Activated CD8-positive, alpha-beta memory T cell treated with anti-CD3 and anti-CD28 coated beads, Interleukin-2, amount 10 ng/mL, durations not matched to agents 7 days and 5 days (primary cell): ENCODE measurements at places on chromosomes 2 and 18.
A peak's percentile ranks its signal among the peaks of the same experiment; 100 is the strongest.

DNA sequence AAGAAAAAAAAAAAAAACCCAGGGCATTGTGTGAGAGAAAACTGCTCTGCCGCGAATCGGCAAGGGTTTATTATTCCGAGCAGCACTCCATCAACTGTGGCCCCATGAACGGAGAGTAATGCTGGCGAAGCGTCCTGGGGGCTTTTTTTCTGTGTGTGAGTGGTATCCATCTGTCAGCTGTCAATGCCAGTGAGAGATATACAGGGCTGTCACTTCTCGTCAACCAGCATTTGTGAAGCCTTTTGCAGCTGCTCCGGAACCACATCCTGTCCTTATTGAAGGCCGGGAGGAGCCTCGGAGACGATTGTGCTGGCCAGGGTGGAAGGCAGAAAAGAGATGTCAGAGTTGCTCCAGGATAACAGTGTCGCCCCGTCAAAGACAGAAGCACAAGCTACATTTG is 356.9 kb upstream of the SMIM21 start:
- no peak for DNase-seq

DNA sequence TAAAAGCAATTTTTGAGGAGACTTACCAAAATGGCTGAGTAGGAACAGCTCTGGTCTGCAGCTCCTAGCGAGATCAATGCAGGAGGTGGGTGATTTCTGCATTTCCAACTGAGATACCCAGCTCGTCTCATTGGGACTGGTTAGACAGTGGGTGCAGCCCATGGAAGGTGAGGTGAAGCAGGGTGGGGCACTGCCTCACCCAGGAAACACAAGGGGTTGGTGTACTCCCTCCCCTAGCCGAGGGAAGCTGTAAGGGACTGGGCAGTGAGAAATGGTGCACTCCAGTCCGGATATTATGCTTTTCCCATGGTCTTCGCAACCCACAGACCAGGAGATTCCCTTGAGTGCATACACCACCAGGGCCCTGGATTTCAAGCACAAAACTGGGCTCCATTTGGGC is 419.0 kb downstream of the NUP35 start:
- no peak for DNase-seq

DNA sequence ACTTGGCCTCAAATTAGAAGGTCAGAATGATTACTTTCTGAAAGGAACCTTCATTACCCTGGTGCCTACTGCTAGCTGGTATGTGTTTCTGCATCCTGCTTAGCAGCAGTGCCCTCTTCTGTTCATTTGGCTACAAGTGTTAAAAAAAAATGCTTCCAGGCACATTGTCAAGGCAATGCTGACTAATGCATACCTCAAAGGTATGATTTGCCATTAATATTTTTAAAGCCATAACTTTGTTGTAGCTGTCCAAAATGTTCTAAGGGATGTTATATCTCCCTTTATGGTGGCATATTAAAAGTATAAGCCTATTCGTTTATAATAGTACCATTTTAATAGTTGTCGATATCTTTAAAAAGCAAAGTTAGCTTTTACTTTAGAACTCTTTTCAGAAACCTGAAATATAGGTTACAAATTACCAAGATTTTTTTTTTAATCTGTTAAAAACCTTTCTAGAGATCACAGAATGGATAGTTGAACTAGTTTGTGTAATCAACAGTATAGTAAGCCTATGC is 52.0 kb upstream of the FAM171B start:
- peak; percentile 51 for DNase-seq

DNA sequence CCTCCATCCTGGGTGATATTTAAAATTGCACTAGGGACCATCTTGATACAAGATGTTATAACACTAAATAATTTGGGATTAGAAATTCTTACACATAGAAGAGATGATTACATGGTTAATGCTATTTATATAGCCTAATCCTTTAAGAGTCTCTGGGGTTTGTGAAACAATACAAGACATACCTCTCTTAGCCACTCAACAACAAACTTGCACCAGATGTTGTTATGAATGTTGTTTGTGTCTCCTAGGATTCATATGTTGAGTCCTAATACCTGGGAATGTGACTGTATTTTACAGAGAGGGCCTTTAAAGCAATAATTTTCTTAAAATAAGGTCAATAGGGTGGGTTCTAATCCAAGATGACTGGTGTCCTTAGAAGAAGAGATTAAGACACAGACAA is 678.3 kb downstream of the NYAP2 start:
- DNase-seq: no peak

GRCh38 chr2:102129951-102130646 is 12.4 kb upstream of the IL1R1 start:
- DNase-seq: no peak

DNA sequence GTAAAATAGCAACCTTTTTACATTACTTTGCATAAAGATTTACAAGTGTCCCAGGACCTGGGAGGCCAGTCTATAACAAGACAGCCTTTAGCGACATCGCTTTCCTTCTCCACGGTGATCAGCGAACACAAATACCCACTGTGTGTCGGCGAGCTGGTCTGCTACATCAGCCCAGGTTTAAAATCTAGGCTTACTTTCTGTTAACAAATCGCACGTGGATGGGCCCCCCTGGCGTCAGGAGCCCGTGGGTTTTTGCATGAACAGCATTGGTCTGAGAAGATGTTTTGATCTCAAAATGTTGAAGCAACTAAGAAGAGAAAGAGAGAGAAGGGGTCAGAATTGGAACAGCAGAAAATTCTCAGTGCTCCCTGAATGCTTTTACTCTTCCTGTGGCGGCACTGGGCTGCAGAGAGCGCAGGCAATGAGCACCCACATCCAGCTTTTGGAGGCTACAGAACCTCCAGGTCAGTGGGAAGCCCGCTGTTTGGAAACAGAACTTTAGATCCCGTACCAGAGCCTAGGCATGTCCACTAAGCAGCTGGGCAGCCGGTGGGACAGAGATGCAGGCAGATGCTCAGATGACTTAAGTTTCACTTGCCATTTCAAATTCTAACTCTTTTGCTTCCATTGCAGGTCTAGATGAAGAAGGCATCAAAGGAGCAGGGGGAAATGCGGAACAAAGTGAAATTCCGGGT is 32.9 kb downstream of the CYP27C1 start:
- DNase-seq: peak; percentile 21

GRCh38 chr18:11072632-11073031 is 76.7 kb downstream of the PIEZO2 start:
- no peak for DNase-seq

- peak; percentile 69 for DNase-seq
Measured at GRCh38 chr2:7730449-7730848, 813.2 kb downstream of the RNF144A start.

DNA sequence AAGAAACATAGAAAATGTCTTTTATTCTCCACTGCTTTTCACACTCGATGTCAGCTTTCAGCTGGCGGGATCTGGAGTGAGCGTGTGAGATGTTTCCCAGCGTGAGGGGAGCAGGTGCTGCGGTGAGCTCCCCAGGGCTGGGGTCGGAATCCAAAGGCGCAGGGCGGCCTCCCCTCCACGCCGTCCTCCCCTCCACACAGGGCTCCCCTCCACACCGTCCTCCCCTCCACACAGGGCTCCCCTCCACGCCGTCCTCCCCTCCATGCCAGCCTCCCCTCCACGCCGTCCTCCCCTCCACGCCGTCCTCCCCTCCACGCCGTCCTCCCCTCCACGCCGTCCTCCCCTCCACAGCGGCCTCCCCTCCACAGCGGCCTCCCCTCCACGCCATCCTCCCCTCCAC is 26.9 kb upstream of the KCNG2 start:
- no peak for DNase-seq
